Fibroblast of villous mesenchyme (primary cell): ENCODE measurements at places on chromosomes 6 and 20. TPM values are rescaled to one million over a fixed set of nuclear protein-coding genes. Genes with fewer than 3 reads are reported as not detected.

DNA sequence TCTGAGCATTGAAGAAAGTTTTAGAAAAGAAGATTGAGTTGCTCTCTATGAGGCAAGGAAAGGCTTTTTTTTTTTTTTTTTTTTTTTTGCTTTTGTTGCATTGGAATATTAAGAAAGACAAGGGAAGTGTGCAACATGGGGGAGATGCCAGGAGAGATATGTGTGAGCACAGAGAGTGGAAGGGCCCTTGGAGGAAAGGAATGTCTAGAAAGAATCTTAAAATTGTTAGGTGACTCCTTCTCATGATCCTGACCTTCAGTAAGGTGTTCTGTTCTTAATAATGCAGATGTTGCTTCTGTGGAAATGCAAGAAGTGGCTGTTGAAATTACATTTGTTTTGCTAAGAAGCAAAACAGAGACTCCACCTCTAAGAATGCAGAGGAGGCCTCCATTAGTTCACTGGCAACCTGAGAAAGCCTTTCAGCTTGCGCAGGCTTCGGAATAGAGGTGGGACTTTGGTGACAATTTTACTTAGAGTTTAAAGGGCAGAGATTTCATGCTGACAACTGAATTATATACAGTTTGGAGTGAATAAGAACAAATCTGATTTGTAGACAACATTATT, 118.0 kb upstream of the ASCC3 start:
- DNase-seq: peak; percentile 8

DNA sequence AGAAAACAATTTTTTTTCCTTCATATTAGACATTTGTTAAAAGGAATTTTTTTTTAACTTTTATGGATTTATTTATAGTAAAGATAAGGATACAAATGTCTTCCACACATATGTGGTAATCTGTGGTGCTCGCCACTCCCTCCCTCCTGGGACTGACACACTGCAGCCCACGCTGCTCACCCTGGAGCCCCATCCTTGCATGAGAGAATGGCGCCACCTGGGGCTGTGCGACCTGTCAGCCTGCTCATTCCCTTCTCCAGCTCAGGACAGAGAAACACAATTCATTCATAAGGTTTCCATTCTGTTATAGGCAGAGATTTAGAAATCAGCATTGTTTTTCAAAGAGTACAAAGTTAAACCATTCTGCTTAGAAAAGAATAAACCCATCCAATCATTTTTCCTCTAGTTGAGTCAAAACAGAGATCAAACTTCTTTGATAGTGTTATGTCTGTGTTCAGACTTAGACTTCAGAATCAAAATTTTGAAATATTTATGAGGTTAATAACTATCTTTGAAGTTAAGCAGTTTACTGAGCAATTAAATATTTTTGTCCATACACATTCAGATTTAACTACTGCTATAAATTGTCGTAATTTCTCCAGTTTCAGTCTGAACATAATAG, 42.8 kb upstream of the DYNLRB1 start:
- peak; percentile 77 for DNase-seq

- no peak for DNase-seq
Measured at GRCh38 chr6:40973304-40973703, 65.7 kb downstream of the UNC5CL start.

DNA sequence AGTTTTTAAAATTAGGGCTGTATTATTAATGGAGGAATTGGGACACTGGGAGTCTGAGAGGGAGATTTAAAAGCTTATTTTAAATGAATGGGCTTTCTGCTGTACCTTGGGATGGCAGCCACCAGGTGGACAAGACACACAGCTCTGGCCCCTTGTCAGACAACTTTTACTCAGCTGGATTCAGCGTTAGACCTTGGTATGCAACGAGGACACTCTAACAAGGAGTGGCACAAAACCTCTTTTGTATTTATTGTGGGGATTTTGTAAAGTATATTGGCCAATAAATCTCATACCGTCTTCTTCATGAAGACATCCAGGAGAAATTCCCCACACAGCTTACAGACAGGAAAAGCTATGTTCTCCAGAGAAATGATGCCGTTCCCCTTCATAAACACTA, 105.7 kb downstream of the LCA5 start:
- DNase-seq: no peak

The BNIP5 gene
- not detected in 2 replicates for total RNA-seq

- DNase-seq: no peak
Measured at GRCh38 chr6:128500014-128500413, 20.4 kb downstream of the PTPRK start.

DNA sequence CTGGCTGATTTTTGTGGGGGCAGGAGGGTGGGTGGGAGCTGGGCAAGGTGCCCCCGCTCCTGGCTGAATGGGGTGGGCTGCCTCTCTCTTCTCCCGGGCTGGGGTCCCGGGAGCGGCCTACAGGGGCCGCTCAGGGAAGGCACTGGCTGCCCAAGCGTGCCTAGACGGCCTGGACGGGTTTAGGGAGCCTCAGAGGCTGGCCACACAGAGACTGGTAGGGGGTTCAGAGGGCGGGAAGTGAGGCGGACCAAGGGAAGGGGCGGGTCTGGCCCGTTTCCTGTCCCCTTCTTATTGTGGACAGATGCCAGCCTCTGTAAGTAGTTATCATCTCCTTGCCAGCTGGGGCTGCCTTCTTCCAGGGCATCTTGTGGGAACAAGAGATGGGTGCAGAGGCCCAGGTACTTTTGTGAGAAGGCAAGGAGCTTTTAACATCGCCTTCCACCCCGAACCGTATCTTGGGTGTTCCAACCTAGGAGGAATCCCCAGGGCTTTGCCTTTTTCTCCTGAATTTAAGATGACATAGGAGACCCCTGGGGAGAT, 437 bp downstream of the CD40 start:
- DNase-seq: no peak

The CFB gene
- 3.5 and 12.1 TPM in 2 replicates for total RNA-seq

The OR2B6 gene
- total RNA-seq: not detected in 2 replicates

DNA sequence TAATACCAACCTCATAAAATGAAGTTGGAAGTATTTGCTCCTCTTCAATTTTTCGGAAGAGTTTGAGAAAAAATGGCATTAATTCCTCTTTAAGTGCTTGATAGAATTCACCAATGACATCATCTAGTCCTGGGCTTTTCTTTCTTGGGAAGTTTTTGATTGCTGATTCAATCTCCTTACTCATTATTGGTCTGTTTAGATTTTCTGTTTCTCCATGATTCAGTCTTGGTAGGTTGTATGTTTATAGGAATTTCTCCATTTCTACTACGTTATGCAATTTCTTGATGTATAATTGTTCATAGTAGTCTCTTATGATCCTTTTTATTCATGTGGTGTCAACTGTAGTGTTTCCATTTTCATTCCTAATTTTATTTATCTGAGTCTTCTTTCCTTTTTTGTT, 176.9 kb upstream of the PRND start:
- peak; percentile 59 for DNase-seq

The LY6G6F gene
- total RNA-seq: not detected in 2 replicates

DNA sequence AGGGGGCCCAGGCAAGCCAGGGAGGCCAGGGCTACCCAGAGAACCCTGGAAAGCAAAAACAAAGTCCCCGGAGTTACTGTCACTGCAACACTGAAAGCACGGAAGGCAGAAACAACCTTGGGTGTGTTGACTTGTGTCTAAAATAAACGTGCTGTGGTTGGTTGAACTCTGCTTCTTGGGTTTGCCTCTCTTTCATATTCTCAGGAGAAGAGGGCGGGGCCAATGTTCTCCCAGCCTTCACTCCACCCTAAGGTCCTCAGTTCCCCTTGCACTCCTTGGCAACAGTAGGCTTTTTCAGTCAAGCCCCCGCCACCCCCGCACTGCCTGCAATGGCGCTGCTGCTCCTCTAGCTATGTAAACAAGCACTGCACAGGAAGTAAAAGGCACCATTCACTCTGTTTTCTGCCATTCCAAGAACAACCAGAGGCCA, 60.9 kb downstream of the COL9A1 start:
- DNase-seq: no peak

- no peak for DNase-seq
Measured at GRCh38 chr20:49166534-49167449, 21.3 kb downstream of the STAU1 start.

DNA sequence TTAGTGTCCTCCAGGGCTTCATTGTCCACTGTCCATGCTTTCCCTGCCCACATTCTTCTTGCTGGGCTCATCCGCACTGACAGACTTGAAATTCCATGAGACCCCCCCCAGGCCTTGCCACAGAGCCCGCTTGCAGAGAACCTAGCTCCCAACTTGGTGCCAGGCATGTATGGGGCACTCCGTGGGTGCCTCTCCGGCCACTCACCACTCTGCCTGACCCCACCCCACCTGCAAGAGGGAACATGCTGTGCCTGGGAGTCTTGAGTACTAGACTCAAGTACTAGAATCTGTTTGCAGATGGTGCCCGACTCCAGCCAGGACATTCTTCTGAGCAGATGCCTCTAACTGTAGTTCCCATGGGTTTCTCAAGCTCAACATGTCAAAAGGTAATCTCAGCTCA, 47.9 kb downstream of the TRERF1 start:
- peak; percentile 34 for DNase-seq

GRCh38 chr6:97697456-97697855, 414.4 kb upstream of the MMS22L start:
- DNase-seq: no peak

The EPPIN gene
- total RNA-seq: not detected in 2 replicates

The BIRC7 gene
- 0.32 TPM in 1 of 2 replicates, not detected in the other for total RNA-seq

The SYNDIG1 gene
- under 0.01 TPM in 1 of 2 replicates, not detected in the other for total RNA-seq

DNA sequence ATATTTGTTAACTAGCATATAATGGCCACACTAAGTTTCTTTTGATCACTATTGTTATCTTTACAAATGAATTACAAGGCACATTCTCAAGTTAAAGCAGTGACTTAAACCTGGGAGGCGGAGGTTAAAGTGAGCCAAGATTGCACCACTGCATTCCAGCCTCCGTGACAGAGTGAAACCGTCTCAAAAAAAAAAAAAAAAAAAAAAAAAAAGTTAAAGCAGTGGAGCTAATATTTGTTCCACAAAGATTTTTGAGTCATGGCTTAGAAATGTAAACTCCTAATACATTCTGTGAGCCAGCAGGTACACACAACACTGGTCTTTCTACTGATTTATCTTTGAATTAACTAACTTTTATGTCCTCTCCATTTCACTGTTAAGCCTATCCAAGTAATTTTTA, 221.7 kb upstream of the HTR1E start:
- peak; percentile 33 for DNase-seq

DNA sequence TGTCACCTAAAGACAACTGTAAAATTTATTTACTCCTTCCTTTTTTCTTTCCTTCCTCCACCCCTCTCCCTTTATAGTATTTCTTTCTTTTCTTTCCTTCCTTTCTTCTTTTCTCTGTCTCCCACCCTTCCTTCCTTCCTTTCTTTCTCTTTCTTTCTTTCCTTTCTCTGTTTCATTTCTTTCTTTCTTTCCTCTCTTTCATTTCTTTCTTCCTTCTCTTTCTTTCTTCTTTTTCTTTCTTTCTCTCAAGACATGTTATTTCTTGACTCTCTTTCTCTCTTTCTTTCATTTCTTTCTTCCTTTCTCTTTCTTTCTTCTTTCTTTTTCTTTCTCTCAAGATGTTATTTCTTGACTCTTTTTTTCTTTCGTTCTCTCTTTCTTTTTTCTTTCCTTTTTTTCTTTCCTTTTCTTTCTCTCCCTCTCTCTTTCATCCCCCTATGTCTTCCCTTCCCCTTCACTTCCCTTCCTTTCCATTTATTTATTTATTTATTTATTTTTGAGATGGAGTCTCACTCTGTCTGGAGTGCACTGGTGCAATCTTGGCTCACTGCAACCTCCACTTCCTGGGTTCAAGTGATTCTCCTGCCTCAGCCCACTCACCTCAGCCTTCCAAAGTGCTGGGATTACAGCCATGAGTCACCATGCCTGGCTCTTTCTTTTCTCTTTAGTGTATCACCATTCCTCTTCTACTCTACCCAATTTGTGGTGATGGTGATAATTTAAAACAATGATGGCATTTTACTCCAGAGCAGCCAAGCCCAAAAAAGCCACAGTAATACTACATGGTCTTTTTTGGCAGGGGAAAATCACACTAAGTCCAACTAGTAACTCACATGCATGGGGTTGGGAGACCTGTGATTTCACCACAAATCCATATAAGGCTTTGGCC, 188.2 kb downstream of the ADGRG6 start:
- DNase-seq: no peak

- peak; percentile 58 for DNase-seq
Measured at GRCh38 chr6:43771210-43771857, 1.3 kb downstream of the VEGFA start.

DNA sequence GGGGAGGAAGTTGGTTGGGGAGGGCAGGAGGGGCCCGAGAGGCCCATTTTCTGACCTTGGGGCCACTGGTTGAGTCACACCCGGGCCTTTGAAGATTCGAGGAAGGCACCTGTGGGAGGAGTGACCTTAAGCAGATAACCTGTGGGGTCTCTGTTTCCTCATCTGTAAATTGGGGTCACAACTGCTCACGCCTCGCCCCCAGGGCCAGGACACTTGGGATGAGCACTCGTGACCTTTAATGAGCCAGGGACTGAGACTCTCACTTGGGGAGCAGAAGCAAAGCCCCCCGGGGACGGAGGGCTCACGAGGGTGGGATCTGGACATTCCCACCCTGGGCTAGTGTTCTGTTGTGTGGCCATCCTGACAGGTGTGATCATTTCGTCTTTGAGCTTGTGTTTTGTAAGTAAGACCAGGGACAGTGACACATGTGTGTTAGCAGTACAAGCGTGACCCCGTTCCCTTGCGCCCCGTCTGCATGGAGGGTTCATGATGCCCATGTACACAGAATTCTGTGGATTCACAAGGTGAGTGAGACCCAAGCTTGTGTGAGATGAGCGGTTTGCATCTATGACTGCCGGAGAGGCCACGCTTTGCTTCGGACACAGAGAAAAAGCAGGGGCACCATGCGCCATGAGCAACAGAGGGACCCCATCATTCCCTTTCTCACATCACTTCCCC, 79.3 kb upstream of the PMEPA1 start:
- DNase-seq: no peak

The NANP gene
- 8.7 and 16.8 TPM in 2 replicates for total RNA-seq

DNA sequence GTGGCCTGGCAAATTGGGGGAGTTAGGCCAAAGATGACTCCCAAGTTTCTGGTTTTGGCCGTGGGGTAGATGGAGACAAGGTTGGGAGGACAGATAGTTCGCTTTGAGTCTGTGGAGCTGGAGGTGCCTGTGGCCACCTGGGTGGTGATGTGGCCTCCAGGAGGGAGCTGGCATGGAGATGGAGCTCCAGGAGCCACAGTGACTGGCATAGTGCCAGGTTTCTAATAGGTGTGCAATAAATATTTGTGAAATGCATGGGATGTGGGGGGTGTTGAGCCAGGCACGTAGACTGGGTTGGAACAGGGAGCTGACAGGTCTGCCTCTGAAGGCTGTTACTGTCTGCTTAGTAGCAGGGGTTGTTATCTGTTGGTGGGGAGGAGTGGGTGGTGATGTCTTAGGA, 102.7 kb downstream of the PAX1 start:
- no peak for DNase-seq

GRCh38 chr6:6750594-6751265, 162.2 kb downstream of the LY86 start:
- no peak for DNase-seq

- peak; percentile 59 for DNase-seq
Measured at GRCh38 chr6:137728386-137729349, 138.4 kb upstream of the TNFAIP3 start.

The HSPA1B gene
- 84.4 and 148 TPM in 2 replicates for total RNA-seq

The GCNT2 gene
- under 0.01 TPM in 2 replicates for total RNA-seq

GRCh38 chr20:63082939-63083735, 76.4 kb upstream of the BHLHE23 start:
- no peak for DNase-seq
